ENCODE measurements at places on chromosomes 16 and 17. TPM values are rescaled to one million over a fixed set of nuclear protein-coding genes. Genes with fewer than 3 reads are reported as not detected.
A peak's percentile ranks its signal among the peaks of the same experiment; 100 is the strongest.

SEZ6L2 gene
- not detected for total RNA-seq

ARL2BP gene
- 32.3 TPM for total RNA-seq

CEP295NL gene
- total RNA-seq, result not detected

ARL5C gene
- total RNA-seq, result not detected

DNA sequence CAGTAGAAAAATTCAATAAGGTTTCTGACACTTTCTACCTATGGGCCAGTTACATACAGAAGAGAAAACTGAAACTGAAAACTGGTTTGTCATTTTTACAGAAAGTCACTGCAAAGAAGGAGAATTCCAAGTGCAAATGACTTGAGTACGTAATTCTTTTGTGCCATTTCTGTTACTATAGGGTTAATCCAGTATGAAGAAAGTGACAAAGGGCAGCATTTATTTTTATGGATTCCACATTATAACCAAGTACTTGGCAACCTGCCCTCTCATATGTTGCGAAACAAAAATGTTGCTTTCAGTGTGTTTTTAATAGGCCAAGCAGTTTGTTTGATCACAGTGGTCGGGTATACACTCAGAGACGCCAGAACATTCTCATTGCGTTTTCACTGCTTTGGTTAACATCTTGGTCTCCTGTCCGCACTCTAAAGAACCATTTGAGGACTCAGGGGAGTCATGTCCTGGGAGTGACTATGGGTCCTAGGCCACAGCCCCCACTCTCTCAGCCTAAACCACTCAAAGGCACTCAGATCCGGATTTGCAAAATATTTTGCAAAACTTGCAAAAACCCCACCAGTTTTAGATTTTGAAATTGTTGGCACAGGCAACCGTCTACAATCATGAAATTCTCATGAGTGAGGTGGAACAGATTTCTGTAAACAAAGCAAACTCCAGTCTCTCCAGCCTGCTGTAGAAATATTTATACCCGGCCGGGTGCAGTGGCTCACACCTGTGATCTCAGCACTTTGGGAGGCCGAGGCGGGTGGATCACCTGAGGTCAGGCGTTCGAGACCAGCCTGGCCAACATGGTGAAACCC is 15.4 kb upstream of the HELZ start:
- H3K36me3 ChIP-seq, result no peaks in the 10 kb centered on the region
- no peak for DNase-seq
- no peaks in the 10 kb centered on the region for H3K27me3 ChIP-seq
- peak overlapping the region; percentile 84 for H3K27ac ChIP-seq

- H3K4me1 ChIP-seq, result peaks cover 20% of the 10 kb centered on the region
- DNase-seq, result peak; percentile 68
- H3K27me3 ChIP-seq, result peaks cover 2% of the 10 kb centered on the region
Measured at GRCh38 chr16:46830417-46830901, 521 bp downstream of the C16orf87 start.

- no peak for DNase-seq
- H3K27me3 ChIP-seq, result no peaks in the 10 kb centered on the region
- no peak overlapping the region for H3K27ac ChIP-seq
- no peak overlapping the region for H3K4me3 ChIP-seq
Measured at GRCh38 chr16:78127130-78127529, 27.7 kb downstream of the WWOX start.

DNA sequence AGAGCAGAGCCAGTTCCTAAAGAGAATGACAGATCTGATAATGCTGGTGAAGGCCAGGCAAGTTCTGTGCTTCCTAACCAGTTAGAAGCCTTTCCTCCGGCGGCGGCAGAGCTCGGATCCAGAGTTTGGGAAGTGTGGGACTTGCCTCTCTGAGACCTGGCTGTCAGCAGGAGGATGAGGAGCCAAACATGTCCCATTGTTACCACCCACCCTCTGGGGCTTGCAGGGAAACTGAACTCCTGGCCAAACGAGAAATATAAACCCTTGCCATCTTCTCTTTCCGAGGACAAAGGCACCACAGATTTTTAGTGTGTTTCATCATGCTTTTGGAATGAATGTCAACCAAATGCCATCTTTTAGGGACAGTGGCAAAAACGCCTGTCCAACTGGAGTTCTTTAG is 80.2 kb upstream of the SMURF2 start:
- no peak for DNase-seq
- no peak overlapping the region for H3K4me3 ChIP-seq
- no peaks in the 10 kb centered on the region for H3K36me3 ChIP-seq
- H3K27me3 ChIP-seq, result no peaks in the 10 kb centered on the region
- H3K4me1 ChIP-seq, result no peaks in the 10 kb centered on the region

GRCh38 chr16:31428279-31428597 is at the start of gene COX6A2:
Gene COX6A2 (minus strand): TSS chr16:31428360. CDS start chr16:31428325, 35 bp downstream.
- H3K4me1 ChIP-seq, result peaks cover 26% of the 10 kb centered on the region
- peak within 1 kb of the TSS; percentile 51 for H3K27ac ChIP-seq
- peak within 1 kb of the TSS; percentile 56 for H3K4me3 ChIP-seq
- H3K36me3 ChIP-seq, result no peaks in the 10 kb centered on the region
- DNase-seq, result no peak
- H3K27me3 ChIP-seq, result no peaks in the 10 kb centered on the region

DNA sequence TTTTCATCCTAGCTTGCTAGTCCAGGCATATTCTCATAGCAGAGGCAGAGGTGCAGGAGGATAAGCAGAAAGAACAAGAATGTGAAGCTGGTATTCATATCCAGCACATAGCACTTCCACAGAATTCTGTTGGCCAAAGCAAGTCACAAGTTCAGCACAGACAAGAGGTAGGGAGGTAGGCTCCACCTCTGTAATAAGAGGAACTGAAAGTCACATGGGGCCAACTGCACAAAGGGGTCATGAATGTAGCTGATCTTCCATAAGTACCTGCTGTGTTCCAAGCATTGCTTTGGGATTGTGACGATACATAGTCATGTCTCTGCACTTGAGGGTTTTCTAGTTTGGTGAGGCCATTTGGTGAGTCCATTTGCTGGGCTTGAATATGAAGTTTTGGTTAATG is 110.8 kb upstream of the MPHOSPH6 start:
- no peak overlapping the region for H3K4me3 ChIP-seq
- no peak overlapping the region for H3K27ac ChIP-seq
- no peak for DNase-seq

Measured in natural killer cell treated with Interleukin-12 subunit alpha and Interleukin-12 subunit beta and Interleukin-15 and Interleukin-18, amount 100 ng/mL, for 72 hours (primary cell).